Stimulated activated CD8-positive, alpha-beta memory T cell treated with anti-CD3 and anti-CD28 coated beads, Interleukin-15, amount 100 ng/mL, for 4 hours (primary cell): ENCODE measurements at places on chromosomes 5 and 9.

GRCh38 chr5:322942-323879, 1.7 kb downstream of the AHRR start:
- no peak for DNase-seq

DNA sequence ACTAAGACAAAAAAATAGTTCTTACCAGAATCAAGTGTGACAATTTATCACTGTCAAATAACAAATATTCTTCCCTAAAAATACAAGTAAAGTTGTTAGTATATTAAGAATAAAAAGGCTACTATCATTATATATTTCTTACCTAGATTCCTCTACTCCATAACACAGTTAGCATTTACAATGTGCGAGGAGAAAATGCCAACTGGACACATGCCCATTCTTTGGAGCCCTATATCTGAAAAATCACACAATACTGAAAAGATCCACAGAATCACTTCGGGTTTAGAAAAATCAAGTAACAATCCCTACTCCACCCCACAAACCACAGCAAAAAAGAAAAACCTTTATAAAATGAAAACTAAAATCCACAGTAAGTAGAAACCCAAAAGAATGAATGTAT, 70.9 kb downstream of the PKD2L2 start:
- DNase-seq: no peak

DNA sequence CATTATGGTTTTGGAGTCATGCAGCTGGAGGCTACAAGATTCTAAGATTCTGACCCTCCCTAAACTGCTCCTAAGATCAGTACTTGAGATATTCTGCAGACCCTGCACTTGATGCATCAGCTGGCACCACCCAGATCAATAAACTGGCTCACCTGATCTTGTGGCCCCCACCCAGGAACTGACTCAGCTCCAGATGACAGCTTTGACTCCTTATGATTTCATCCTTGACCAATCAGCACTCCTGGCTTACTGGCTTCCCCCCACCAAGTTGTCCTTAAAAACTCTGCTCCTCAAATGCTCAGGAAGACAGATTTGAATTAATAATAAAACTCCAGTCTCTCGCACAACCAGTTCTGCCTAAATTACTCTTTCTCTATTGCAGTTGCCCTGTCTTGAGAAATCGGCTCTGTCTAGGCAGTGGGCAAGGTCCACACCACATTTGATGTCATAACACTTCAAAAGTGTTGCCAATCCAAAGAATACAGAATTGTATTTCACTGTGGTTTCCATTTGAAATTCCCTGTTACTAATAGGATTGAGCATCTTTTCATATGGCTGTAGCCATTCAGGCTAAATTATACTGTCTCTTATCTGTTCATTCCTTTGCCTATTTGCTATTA, 14.8 kb upstream of the SLC30A5 start:
- DNase-seq: no peak

- DNase-seq: no peak
These were observed 23.2 kb upstream of the SPTAN1 start for GRCh38 chr9:128529191-128529590.

DNA sequence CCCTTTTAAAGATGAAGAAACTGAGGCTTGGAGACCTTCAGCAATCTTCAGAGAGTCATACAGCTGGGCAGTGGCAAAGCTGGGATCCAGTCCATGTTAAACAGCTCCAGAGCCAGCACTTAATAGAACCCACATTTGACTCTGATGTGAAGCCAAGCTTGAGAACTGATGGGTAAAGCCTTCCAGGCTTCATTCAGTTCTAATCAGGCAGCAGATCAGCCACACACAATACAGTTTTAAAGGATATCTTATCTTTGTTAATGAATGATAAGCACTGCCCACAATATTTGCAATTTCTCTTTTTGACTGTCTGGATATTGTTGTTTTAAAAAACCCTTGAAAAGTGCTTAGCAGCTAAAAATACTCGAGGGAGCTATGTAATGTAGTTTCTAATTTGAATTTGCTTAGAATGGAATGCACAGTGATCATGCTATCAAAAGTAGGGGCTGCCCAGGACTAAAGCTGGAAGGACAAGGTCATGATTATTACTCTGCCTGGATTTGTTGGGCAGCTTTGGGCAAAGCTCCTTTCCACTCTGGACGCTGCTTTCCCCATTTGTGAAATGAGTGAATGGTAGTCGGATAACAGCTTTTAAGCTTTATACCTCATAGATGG, 31.3 kb upstream of the HTR4 start:
- no peak for DNase-seq

- DNase-seq: no peak
These were observed 18.1 kb downstream of the TNC start for GRCh38 chr9:115099901-115100300.

GRCh38 chr5:93603793-93604643, 21.0 kb downstream of the NR2F1 start:
- DNase-seq: no peak

DNA sequence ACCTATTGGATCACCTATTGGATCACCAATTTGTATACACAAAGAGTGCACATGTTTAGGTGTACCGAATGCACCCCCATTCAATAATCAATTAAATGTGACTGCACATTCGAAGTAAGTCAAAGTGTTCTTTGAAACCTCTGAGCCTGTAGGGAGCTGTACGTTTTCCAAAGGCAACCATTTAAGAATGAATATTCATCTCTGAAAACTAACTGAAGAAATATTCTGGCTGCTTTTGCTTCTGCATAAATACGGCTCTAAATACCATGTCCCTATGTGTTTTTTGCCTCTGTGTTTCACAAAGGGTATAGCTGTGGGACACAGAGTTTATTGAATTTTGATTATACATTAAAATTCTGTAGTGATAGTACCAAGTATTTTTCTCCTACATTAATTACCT, 95.4 kb downstream of the ITGA1 start:
- DNase-seq: no peak

DNA sequence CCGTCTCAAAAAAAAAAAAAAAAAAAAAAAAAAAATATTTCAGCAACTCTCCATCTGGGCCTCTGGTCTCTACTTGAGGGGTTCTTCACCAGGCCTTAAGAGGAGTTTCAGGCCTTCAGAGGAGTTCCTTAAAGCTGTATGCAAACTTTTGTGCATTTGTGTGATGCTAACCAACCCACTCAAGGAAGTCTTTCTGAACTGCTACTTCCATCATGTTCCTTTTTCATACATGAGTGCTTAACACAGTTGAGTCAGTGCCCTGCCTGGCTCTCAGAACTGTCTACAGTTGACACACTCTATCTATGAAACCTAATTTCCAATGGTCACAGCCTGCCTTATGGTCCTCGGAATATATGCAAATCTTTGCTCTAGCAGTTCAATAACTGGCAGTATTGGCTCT, 146.5 kb downstream of the MEF2C start:
- DNase-seq: no peak

DNA sequence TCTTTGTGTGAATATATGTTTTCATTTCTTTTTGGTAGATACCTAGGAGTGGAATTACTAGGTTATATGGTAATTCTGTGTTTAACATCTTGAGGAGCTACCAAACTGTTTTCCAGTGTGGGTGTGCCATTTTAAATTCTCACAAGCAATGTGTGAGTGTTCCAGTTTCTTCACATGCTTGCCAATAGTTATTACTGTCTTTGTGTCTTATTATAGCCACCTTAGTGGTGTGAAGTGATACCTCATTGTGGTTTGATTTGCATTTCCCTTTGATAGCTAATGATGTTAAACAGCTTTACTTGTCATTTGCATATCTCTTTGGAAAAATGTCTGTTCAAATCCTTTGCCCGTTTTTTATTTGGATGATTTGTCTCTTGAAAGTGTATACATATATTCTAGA, 513.0 kb downstream of the TMEM38B start:
- DNase-seq: no peak

DNA sequence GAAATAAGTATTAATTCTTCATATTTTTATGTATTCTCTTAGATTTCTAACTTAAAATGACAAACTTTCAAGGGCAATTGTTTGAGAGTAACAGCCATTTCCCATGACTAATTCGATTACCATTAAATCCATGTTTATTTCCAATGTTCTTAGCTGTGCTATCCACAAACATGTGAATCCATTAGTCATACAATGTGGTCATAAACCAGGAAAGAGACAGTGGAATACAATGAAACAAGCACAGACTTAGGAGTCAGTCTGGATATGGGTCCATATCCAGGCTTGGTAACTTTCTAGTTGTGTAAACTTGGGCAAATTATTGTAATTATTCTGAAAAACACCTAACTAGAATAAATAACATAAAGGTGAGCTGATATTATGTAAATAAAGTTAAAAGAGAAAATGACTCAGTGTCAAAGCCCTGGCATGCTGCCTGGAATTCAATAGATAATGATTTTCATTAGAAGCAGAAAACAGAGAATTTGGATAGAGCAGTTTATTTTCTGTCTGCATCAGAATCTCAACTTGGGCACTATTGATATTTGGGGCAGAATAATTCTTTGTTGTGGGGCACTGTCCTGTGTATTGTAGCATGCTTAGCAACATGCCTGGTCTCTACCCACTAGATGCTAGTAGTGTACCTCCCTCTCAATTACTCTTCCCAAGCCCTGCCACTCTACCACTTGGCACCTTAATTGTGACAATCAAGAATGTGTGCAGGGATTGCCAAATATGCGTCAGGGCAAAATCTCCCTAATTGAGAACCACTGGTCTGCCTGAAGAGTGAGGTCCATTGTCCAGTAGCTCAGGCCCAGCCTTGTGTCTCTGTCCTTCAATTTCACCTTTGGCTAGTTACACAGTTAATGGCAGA, 44.7 kb upstream of the SLC27A6 start:
- DNase-seq: no peak

DNA sequence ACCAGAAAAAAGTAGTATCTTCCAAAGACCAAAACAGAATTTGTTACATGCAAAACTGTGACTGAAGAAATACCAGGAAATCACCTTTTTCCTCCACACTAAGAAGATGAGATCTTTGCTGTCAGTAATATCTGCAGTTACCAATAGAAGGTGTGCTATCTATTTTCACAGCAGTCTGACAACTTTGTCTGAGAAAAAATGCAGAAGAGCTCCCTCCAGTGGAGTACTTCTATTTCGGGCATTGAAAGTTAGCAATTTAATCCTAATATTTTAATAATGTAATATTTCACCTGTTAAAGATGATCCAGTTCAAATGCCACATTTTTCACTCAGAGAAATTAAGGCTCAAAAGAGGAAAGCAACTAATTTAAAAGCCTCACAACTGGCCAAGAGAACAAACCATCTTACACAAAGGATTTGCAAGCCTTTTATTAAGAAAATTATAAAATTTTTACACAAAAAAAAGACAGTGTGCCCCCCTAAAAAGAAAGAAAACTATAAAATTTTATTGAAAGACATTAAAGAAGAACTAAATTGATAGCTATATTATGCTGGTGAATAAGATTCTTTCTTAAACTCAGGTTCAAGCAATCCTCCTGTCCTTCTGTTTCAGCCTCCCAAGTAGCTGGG, 50.6 kb downstream of the DEPDC1B start:
- no peak for DNase-seq

DNA sequence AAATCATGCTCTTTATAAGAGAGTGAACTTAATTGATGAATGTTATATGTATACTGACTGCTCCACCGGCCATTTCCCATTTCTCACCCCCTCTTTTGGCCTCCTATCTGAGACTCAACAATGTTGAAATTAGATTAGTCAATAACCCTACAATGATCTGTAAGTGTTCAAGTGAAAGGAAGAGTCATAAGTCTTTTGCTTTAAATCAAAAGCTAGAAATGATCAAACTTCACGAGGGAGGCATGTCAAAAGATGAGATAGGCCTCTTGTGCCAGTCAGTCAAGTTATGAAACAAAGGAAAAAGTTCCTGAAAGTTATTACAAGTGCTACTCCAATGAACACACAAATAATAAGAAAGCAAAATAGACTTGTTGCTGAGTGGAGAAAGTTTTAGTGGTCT, 83.1 kb downstream of the NLN start:
- no peak for DNase-seq

- DNase-seq: no peak
These were observed 851 bp upstream of the ZDHHC12 start for GRCh38 chr9:128724744-128725211.

DNA sequence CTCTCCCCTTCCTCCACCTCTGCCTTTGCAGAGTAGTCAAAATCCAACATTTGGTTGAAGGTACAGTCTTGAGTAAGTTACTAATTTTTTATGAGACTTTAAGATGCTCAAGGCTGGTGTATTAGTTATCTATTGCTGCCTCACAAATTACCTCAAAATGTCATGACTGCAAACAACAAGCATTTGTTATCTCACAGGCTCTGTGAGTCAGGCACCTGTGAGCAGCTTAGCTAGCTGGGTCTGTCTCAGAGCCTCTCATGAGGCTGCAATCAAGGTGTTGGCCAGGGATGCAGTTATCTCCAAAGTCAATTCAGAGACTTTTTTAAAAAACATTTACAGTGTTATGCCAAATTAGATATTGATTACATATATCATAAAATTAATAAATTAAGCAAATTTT, 371.3 kb upstream of the RGMB start:
- DNase-seq: no peak

- no peak for DNase-seq
These were observed 68.9 kb downstream of the PPIC start for GRCh38 chr5:122967625-122968024.

DNA sequence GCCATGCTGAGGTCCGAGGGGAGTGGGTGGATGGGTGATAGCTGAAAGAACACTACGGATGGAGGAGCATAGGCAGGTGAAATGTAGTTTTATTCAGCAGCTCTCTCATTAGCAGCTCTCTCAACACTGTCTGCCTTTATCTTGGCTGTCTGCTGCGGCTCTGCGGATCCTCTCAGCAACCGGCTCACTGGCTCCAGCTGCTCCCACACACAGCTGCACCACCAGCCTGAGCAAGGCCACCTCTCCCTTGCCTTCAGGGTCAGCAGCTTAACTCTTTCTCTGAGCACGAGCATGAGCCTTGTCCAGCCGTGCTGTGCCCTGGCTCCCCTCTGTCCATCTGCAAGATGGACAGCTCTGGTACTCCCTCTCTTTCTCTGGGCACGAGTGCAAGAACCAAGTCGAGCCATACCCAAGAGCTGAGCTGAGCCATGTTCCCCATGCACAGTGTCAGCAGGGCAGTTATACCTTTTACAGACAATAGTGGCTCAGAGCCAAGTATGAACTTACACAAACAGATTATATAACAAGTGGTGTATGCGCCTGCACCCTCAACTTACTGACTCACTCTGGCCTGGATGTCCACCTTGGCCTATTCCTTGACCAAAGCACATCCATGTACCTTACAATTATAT, 108.5 kb downstream of the MACIR start:
- no peak for DNase-seq

DNA sequence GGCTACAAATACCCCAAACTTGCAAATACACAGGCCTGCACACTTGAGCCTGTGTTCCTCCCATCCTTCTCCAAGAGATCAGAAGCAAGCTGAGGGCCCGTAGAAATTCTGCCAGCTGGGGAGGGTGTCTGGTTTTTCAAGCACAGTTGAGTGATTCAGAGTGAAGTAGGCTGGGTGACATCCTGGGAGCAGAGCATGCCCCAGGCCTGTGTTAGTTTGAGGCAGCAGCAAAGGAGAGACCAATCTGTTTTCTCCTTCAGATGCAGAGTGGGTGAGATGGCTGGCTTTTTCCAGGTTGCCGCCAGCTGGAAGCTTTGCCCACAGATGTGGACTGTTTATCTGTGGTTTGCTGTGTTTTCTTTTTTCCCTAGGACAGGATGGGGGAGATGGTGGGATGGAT, 63.1 kb downstream of the RCL1 start:
- no peak for DNase-seq
